ENCODE measurements at places on chromosomes 7 and 10. TPM values are rescaled to one million over a fixed set of nuclear protein-coding genes. Genes with fewer than 3 reads are reported as not detected.

DNA sequence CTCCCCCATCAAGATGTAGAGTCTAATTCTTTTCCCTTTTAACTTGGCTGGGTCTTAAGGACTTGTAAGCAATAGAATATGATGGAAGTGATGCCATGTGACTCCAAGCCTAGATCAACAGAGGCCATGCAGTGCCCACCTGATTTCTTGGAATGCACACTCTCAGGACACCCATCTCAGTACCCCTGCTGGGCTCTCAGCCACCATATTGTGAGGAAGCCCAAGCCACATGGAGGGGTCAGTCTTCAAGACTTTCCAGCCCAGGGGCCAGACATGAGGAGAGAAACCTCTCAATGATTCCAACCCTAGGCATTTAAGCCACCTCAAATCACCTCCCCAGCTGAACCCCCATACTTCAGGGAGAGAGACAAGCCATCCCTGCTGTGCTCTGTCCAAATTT, 62.2 kb upstream of the CARD11 start:
- no peak for DNase-seq

DNA sequence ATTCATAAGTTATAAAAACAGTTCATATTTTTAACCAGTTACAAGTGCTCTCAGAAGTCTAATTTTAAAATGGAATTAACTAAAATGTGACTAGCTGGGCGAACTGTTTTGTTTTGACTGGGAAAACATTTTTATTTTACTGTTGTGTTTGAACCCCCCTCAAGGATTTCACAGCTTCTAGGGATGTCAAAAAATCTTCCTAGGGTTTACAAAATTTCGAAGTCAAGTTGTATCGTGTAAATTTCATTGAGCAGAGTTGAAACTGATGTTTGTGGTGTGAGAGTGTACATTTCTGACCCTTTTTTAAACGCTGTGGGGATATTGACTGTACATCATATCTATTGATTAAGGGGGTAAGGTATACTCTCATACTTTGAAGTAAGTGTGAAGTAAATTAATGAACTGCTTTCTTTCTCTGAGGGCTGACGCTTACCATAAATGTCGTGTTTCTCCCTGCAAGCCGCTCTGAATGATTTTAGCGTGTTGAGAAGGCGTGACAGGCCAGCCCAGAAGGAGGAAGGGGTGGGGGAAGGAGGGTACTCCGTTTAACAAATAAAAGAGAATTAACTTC, 1.8 kb upstream of the SP8 start:
- no peak for DNase-seq

- no peak for DNase-seq
These were observed 11.2 kb upstream of the C10orf71 start for GRCh38 chr10:49287689-49288340.

- DNase-seq: no peak
These were observed 32.6 kb downstream of the BEND7 start for GRCh38 chr10:13496164-13496563.

DNA sequence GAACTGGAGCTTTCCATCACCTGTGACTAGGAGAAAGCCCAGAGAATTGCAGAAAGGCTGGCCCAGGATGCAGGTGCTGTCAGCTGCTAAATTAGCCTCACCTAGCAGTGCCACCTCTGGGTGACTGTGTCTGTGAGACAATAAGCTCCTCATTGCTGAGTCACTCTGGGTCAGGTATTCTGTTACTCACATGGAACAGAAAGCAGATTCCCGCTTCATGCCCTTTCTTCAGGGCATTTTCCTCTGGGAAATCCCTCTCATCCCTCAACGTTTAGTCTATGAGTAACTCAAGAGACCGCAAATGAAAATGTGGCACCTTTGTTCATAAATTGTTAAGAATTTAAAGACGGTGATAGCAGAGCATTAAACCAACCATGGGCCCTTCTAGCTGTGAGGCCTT, 184.0 kb downstream of the ADAM12 start:
- DNase-seq: no peak

GRCh38 chr7:35722054-35722849, 27.3 kb upstream of the HERPUD2 start:
- no peak for DNase-seq

DNA sequence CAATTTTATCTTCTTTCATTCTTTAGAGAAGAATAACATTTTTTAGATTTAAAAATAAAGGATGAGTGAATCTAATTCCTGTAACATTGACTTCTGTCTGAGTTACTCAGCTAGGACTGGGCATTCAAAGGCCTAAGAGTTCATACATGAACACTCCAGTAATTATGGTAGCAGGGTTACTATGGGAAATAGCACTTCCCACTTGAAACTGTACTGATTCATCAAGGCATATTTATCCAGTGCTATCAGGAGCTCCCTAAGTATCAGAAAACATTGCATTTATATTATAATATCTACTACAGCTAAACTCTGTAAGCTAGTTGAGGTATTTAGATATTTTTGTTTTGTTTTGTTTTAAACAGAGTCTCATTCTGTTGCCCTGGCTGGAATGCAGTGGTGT, 41.8 kb downstream of the NDUFB2 start:
- peak; percentile 28 for DNase-seq

GRCh38 chr10:119849031-119849789, 23.4 kb downstream of the MCMBP start:
- peak; percentile 76 for DNase-seq

DNA sequence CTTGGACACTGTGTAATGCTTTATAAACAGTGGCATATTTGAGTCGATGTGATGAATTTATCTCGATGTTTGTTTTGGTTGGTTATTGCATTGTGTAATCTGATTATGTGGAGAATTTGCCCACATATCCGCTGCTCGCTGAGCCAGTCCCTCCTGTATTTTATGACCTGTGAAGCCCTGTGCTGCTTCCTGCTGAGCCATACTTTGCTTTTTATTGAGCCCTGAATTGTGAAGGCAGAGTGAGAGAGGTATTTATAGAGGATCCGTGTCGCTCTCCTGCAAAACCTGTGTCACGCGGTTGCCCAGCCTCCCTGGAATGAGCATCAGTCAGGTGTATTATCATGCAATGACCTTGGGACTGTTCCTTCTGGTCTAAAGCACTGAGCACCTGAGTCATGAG, 253.7 kb downstream of the ARHGAP21 start:
- no peak for DNase-seq

DNA sequence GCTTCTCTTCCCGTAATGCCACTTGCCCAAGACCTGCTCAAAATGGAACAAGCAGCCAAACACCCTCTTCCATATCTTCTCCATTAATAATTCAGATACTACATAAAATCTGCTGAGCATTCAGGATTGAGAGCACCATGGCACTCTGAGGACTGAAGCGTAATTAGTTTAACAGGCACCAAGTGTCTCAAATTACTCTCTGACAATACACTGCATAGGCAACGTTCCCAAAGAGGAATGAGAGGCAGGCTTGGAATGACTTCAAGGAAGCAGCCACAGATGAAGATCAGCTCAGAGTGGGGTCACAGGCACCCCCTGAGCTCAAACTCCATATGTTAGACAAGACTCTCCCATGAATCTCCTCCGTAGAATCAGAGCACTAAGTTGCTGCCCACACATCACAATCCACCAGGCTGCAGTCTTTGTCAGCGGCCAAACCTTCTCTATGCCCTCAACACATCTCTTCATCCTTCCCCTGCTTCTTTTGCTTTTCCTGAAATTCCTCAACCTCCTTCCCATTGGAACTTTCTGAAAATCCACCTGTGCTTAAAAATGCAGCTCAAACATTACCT, 4.7 kb upstream of the ABLIM1 start:
- DNase-seq: no peak

- no peak for DNase-seq
These were observed 150.8 kb upstream of the FAM3C start for GRCh38 chr7:121546632-121547543.

GRCh38 chr10:7491949-7492659, 81.3 kb upstream of the SFMBT2 start:
- no peak for DNase-seq

DNA sequence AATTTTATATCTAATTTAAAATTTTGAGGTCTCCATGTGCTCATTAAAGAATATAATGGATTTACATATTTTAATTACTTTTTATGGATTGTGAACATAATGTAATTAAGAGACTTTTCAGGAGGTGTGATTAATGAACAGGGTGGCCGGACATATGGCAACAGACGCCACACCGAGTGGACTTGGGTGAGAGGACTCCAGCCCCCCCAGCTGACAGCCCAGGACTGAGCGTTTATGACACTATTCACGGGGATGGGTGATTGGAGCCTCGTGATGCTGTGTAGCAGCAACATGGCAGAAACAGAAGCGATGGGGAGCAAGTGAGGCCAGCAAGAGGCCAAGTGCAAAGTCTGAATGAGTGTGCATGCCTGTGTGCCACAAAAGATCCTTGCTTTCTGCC, 1176.9 kb downstream of the TYW1 start:
- DNase-seq: no peak

GRCh38 chr7:20229646-20230500, 12.7 kb upstream of the MACC1 start:
- DNase-seq: peak; percentile 93

- peak; percentile 97 for DNase-seq
These were observed 207.6 kb downstream of the SKIDA1 start for GRCh38 chr10:21317902-21318301.

DNA sequence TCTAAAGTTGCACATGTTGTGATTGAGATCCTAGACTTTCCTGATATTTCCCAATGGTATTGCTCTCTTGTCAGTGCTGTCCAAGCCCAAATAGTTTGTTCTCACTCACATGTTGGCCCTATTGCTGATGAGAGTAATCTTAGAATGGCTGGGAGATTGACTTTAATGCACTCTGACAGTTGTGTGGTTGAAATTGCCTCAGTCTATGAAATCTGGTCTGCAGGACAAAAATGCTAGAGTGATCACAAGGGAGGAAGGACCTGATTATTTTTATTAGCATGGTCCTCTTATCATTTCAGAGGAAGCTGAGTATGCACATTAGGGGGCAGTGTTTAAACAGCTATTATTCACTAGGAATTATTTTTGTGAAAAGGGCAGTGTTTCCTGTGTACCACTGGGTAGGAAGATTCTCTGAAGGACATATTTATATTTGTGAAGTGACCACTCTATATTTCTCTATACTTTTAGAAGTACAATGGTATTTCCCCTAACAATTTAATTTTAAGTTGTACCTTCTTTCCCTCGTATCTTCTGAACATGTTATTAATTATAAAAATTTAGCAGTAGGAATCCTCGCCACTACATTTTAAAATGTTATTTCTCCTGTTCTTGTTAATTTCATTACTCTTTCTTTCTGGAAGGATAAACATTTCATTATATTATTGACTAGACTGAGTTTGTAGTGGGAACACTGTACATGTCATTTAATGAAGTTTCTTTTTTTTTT, 64.4 kb downstream of the SUGCT start:
- peak; percentile 63 for DNase-seq

- DNase-seq: no peak
These were observed 355.1 kb upstream of the MBL2 start for GRCh38 chr10:53127686-53128085.

DNA sequence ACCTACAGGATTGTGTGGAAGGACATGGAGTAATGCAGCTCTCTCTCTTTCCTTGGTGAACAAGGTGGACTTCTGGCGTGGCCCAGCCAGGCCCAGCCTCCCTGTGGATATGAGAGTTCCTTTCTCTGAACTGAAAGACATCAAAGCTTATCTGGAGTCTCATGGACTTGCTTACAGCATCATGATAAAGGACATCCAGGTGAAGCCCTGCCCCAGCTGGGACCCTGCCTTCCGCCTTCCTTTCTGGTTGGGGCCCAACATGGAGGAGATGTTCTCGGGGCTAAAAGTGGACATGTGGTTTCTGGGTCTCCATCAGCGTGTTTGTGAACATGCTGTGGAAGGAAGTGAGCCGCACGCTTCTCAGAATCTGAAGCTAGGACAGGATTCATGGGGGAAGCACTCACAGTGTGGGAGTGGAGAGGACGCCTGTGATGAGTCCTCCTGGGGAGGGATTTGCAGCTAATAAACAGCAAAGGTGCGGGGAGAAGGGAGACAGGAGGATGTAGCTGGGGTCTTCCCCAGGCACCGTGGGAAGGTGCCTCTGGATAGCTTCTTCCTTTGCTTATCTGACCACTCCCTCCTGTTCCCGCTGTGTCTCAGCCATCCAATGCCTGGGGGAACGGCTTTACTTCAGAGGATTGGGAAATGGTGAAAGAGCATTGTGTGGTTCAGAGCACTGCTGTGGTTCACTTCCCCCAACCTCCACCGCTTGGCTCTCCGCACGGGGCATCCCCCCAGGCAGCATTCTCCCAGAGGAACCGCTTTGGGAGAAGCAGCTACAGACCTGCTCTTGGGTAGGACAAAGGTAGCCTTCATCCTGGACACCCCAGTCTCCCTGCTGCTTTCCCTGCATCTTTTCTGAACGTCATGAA, 5.5 kb downstream of the CPA5 start:
- peak; percentile 28 for DNase-seq

Gene GNAT3
- total RNA-seq: not detected

Gene AKR1C4
- total RNA-seq: not detected

Gene CNOT4
- 10.0 TPM for total RNA-seq

Gene CLCN1
- not detected for total RNA-seq

Gene HMX3
- not detected for total RNA-seq

Gene CHN2
- not detected for total RNA-seq

Gene ABCB4
- total RNA-seq: not detected

Gene SPRN
- total RNA-seq: 0.36 TPM

Gene ZMIZ1
- total RNA-seq: 6.6 TPM

Gene TMEM176A
- total RNA-seq: not detected

Gene CLDN4
- total RNA-seq: 2.9 TPM

Gene SMC3
- total RNA-seq: 15.2 TPM

Gene SLC26A4
- 0.56 TPM for total RNA-seq
